CD8-positive, alpha-beta memory T cell (primary cell): ENCODE measurements at places on chromosomes 11 and 22. TPM values are rescaled to one million over a fixed set of nuclear protein-coding genes. Genes with fewer than 3 reads are reported as not detected.

Gene HBG1
- total RNA-seq: not detected

Gene P2RX6
- 0.24 TPM for total RNA-seq

Gene TEX54
- 0.50 TPM for total RNA-seq

Gene DAGLA
- 0.20 TPM for total RNA-seq

Gene FADD
- 39.4 TPM for total RNA-seq

Gene RFPL3
- total RNA-seq: not detected

Gene POU2AF3
- total RNA-seq: not detected

- DNase-seq: no peak
Measured at GRCh38 chr11:206526-207207, 532 bp downstream of the BET1L start.

- DNase-seq: peak; percentile 32
Measured at GRCh38 chr22:20025401-20026203, 4.7 kb downstream of the TANGO2 start.

DNA sequence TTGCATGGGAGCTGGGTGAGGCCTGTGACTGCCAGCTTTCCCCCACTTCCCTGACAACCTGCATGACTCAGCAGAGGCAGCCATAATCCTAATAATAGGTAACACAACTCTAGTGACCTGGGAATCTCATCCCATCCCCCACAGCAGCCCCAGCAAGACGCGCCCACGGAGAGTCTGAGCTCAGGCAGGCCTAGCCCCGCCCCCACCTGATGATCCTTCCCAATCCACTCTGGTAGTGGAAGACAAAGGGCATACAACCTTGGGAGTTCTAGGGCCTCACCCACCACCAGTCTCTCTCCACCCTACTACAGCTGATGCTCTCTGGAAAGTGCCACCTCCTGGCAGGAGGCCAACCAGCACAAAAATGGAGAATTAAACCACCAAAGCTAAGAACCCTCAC lies 60.3 kb downstream of the CWF19L2 start:
- no peak for DNase-seq

DNA sequence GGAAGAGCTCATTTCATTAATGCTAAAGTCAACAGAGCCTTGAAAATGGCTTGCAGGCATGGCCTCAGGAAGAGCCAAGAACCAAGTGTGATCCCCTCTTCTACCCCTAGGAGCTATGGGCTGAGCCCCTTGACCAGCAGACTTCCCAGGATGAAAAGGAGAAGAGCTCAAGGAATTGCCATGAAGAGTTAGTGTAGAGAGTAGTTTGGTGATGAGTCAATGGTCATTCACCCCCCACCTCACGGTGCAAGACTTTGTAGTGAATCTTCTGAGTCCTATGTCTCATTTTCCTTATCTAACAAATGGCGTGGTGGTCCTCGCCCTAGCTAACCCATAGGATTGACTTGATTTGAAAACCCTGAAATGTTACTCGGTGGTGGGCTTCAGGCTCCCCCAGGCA lies 422.4 kb upstream of the CADM1 start:
- DNase-seq: no peak

GRCh38 chr11:128324531-128325141 lies 262.7 kb downstream of the ETS1 start:
- DNase-seq: peak; percentile 75

DNA sequence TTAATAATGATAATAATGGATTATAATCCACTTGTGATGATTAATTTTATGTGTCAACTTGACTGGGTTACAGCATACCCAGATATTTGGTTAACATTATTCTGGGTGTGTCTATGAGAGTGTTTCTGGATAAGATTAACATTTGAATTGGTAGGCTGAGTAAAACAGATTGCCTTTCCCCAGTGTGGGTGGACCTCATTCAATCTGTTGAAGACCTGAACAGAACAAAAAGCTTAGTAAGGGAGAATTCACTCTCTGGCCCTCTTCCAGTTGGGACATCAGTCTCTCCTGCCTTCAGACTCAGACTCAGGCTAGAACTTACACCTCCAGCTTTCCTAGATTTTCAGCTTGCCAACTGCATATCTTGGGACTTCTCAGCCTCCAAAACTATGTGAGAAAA lies 37.3 kb upstream of the RRAS2 start:
- DNase-seq: no peak

DNA sequence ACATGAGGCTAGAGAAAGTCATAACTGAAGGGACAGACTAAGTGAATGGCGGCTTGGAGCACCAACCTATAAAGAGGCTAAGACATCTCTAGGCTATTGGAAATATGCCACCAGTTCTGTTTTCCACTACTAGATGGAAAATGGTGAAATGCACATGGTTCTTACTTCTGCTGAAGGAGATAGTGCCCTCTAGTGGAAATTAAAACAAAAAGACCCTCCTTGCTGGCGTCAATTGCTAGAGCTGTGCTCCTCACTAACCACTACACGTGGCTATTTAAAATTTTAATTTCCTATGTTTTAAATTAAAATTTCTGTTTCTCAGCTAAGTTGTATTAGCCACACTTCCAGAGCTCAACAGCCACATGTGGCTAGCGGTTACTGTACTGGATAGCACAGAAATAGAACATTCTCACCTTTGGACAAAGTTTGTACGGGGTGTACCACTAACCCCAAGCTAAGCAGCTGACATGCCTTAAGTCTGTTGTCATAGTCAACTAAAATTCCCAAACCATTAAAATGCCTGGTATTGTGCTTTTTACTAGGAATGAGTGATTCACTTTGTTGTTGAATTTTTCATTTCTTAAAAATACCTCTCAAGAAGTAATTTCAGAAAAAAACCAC lies 34.1 kb upstream of the CALCA start:
- DNase-seq: no peak

- no peak for DNase-seq
Measured at GRCh38 chr22:45508814-45509213, 6.1 kb downstream of the FBLN1 start.

DNA sequence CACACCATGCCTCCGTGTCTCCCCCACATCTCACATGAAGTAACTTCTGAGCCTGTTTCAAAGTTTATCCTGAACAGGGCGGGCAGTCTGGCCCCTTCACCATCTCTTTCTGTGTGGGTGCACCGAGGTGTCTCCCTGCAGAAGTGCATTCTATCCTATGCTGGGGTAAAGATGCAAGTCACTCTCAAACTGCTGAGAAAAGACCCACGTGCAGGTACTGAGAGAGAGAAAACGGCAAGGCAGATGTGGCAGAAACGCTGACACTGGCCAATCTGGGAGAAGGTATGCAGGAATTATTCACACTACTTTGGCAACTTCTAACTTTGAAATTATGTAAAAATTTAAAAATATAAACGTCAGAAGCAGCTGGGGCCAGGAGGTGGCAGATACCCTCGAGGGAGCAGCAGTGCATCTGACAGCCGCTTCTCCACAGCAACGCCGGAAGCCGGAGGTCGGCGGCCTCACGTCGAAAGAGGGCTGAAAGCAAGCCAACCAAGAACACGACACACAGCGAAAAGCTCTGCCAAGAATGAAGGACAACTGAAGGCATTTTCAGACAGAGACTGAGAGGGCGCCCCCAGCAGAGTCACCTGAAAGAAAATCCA lies 34.2 kb upstream of the MOB2 start:
- no peak for DNase-seq

DNA sequence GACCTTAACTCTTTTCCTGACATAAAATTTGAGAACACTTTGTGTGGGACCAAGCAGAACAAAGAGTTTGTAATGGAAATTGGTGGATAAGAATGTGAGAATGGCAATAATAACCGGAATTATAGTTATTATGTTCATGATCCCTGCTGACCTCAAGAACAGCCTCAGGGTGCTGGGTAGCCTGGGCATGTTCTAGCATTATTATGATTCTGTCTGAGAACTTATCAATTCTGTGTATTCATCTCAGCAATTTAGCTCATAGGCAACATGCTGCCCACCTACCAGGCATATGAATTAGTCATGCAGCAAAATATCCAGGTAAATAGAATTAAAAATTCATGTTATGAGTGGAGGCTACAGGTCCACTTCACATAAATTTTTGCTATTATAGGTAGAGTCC lies 61.9 kb downstream of the CTSC start:
- DNase-seq: no peak

GRCh38 chr11:80636999-80637398 lies 1196.2 kb upstream of the TENM4 start:
- DNase-seq: no peak

DNA sequence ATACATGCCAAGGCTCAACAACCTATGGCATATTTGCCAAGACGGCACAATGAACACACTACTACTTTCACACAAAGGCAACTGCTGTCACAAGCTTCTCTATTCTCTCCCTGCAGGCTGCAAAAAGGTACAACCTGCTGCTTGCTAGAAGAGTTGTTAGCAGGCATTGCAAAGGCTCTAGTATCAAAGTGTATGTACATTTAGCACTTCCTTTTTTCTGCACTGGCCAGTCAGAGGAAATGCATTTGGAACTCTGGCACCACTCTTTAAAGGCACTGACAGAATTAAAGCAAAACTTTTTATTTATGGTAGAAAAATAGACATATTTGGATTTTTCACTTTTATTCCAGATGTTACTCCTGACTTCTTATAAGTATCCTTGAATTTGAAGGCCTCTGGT lies 125.9 kb downstream of the CWF19L2 start:
- DNase-seq: no peak

GRCh38 chr11:117911694-117912093 lies 17.5 kb downstream of the TMPRSS13 start:
- no peak for DNase-seq
